ENCODE measurements at places on chromosomes 5 and 9.

GRCh38 chr9:114392749-114393112 is 4.9 kb upstream of the AKNA start:
- no peak overlapping the region for H3K4me3 ChIP-seq
- peak overlapping the region; percentile 50 for H3K27ac ChIP-seq
- peaks cover 84% of the 10 kb centered on the region for H3K4me1 ChIP-seq
- no peak for DNase-seq

DNA sequence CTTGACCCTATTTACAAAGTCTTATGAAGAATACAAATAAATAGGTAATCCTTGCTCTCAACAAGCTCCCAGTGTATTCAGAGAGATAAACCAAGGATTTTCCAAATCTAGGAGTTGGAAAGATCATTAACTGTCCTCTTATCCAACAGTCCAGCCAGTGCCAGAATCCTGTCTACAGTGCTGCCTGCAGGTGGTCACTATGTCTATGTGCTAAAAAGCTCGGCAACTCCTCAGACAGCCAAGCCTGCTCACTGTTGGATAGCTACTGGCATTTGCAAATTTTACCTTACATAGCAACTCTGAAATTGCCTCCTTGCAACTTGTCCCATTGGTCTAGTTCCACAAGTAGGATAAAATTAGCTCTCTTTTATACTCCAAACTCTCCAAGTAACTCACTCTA is 187.4 kb downstream of the DCP2 start:
- DNase-seq, result no peak
- H3K36me3 ChIP-seq, result no peaks in the 10 kb centered on the region
- peaks cover 14% of the 10 kb centered on the region for H3K27me3 ChIP-seq
- no peaks in the 10 kb centered on the region for H3K4me1 ChIP-seq

DNA sequence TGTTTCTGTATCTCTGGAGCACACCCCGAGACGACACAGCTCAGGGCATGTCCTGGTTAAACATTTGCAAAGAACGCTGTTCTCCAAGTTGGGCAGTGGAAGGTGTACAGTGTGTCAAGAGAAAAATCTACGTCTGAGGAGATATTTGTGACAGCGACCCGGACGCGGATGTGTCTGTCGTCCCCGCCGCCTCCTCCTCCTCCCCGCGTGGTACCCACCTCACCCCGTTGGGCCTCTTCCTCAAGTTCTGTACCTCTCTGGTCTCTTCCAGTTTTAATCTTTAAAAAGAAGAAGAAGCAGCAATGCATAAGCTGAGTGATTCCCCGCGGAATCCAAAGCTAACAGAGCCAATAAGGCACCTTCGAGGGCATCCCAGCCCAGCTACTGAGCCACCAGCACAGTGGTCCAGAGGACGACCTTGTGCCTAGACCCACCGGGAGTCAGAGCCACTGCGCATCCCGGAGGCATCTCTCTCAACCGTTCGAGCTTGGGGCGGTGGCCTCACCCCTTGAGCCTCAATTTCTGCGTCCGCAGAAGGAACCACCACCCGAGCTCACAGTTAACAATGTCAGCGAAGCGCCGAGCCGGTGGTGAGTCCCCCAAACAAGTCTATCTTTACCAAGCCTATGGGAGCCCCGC is 467 bp downstream of the C9orf78 start:
- H3K4me3 ChIP-seq, result peak overlapping the region; percentile 97
- H3K4me1 ChIP-seq, result peaks cover 46% of the 10 kb centered on the region
- no peaks in the 10 kb centered on the region for H3K27me3 ChIP-seq
- peak overlapping the region; percentile 99 for H3K27ac ChIP-seq
- H3K36me3 ChIP-seq, result peaks cover 37% of the 10 kb centered on the region

DNA sequence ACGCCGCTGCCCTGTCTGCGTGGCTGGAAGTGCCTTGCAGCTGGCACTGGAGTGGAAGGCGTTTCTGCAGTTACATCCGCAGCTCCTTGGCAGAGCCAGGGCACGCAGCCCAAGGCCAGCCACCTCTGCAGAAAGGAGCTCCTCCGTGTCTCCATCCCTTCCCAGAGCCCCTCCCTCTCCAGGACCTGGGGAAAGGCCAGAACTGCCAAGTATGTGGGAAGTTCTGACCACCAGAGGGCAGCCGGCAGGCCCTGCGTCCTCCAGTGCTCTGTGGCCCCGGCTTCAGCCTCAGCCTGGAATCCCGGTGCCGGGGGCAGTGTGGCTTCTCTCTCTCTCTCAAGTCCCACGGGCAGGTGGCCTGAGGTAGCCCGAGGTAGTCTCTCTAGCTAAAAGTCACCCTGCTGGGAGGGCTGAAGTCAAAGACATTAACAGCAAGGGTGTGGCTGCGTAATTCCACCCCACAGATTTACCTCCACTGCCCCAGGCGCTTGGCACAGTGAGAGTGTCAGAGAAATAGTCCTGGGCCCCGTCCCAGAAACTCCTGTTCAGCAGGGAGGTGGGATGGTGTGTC is 101.7 kb upstream of the FCN2 start:
- no peaks in the 10 kb centered on the region for H3K27me3 ChIP-seq
- no peaks in the 10 kb centered on the region for H3K4me1 ChIP-seq
- H3K27ac ChIP-seq, result no peak overlapping the region
- no peak overlapping the region for H3K4me3 ChIP-seq

- H3K4me1 ChIP-seq, result no peaks in the 10 kb centered on the region
- peaks cover 5% of the 10 kb centered on the region for H3K27me3 ChIP-seq
- H3K4me3 ChIP-seq, result no peak overlapping the region
- DNase-seq, result no peak
Measured at GRCh38 chr9:14868772-14869583, 41.2 kb downstream of the FREM1 start.

DNA sequence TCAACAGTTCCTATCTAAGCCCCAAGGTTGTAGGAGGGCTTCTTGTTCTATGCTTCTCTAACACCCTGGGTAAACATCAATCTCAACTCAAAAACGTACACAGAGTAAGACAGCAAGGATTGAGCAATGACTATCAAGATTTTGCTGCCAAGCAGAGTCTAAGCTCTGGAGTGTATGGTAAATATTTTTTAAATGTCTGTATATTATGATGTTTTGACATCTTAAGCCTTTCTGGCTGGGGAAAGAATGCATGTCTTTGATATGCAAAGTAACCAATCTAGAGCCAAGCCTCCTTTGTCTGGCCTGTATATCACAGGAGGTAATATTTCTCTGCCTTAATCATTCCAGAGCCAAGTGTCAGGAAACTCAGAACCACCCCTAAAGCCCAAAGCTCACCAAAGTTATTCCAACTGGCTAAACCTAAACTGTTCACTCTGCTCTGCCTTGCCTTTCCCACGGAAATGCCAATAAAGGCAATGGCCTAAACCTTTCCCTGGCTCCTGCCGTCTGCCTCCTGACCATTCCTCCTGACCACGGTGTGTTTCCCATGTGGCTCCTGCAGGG is 45.2 kb downstream of the YIPF5 start:
- H3K4me1 ChIP-seq, result no peaks in the 10 kb centered on the region
- DNase-seq, result no peak
- peaks cover 5% of the 10 kb centered on the region for H3K27me3 ChIP-seq
- no peaks in the 10 kb centered on the region for H3K36me3 ChIP-seq

DNA sequence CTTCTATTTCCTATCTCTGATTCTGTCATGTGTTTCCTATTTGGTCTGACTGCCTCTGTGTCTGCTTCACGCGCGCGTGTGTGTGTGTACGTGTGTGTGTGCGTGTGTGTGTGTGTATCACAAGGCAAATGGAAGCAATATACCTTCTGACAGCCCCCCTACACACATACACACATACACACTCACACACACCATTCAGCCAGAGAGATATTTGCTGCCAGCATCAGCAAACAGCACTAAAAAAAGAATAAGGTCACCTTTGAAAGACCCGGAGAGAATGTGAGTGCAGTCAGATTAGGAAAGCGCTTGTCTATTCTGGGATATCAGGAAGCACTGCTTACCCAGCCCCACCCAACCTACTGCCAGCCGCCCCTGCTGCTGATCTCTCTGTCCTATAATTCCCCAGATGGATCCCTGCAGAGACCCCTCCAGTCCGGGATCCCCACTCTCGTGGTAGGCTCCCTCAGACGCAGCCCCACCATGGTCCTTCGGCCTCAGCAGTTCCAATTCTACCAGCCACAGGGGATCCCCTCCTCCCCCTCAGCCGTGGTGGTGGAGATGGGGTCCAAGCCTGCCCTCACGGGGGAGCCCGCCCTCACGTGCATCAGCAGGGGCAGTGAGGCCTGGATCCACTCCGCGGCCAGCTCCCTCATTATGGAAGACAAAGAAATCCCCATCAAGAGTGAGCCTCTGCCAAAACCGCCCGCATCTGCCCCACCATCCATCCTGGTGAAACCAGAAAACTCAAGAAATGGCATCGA is 45.7 kb downstream of the PLAC8L1 start:
- no peak overlapping the region for H3K4me3 ChIP-seq
- H3K27me3 ChIP-seq, result peaks cover 9% of the 10 kb centered on the region
- no peaks in the 10 kb centered on the region for H3K4me1 ChIP-seq
- no peak overlapping the region for H3K27ac ChIP-seq

DNA sequence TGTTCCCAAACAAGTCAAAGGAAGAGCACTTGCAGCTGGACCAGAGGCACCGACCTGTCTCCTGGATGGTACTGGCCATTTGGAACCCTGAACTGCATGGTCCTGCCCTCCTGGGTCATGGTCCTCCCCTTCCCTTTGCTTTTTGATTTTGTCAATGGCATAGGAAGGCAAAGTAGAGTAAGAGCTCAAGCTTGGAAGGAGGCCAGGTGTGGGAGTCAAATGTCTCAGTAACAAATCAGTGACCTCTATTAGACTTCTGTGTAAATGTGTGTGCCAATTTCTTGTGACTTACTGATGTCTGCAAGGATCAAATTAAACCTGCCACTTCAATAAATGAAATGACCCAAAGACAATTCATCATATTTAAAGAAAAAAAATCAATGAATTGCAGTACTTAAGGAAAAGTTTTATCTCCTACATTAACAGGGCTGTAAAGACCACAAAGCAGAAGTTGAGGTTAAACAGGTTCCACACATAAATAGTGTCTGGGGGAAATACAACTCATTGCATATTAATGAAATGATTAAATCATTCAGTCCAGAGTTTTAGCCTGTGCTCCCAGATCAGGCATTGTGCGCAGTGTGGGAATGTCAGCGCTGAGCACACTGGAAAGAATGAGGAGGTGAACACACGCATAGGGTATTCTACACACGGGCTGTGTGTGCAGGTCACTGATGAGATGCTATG is 32.7 kb downstream of the OSMR start:
- H3K4me3 ChIP-seq, result no peak overlapping the region
- no peak overlapping the region for H3K27ac ChIP-seq
- no peaks in the 10 kb centered on the region for H3K4me1 ChIP-seq
- DNase-seq, result no peak

- H3K4me3 ChIP-seq, result peak overlapping the region; percentile 86
- DNase-seq, result peak; percentile 5
- H3K36me3 ChIP-seq, result no peaks in the 10 kb centered on the region
- no peak overlapping the region for H3K27ac ChIP-seq
- H3K27me3 ChIP-seq, result peaks cover 13% of the 10 kb centered on the region
Measured at GRCh38 chr9:124658165-124659017, 112.7 kb downstream of the NR6A1 start.

DNA sequence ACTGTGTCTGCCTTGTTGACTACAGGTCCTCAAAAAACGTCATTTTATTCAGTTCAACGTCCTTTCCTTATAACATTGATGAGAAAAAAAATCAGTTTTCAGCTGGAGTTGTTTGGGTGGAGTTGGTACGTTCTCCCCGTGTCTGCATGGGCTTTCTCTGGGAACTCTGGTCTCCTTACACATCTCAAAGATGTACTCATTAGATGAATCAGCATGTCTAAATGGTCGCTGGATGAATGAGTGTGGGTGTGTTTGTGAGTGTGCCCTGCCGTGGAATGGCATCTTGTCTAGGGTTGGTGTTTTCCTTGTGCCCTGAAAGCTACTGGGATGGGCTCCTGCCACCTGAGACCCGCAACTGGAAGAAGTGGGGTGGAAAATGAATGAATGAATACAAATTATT is 30.1 kb downstream of the EGR1 start:
- no peak overlapping the region for H3K4me3 ChIP-seq
- H3K4me1 ChIP-seq, result peaks cover 8% of the 10 kb centered on the region
- DNase-seq, result no peak
- H3K27ac ChIP-seq, result no peak overlapping the region

- peaks cover 40% of the 10 kb centered on the region for H3K4me1 ChIP-seq
- peaks cover 45% of the 10 kb centered on the region for H3K36me3 ChIP-seq
- peak overlapping the region; percentile 97 for H3K27ac ChIP-seq
- no peaks in the 10 kb centered on the region for H3K27me3 ChIP-seq
Measured at GRCh38 chr5:134554319-134555222, 29.1 kb downstream of the JADE2 start.

GRCh38 chr5:133439859-133440258 is 172.5 kb downstream of the FSTL4 start:
- DNase-seq, result no peak
- no peak overlapping the region for H3K4me3 ChIP-seq
- H3K36me3 ChIP-seq, result no peaks in the 10 kb centered on the region

DNA sequence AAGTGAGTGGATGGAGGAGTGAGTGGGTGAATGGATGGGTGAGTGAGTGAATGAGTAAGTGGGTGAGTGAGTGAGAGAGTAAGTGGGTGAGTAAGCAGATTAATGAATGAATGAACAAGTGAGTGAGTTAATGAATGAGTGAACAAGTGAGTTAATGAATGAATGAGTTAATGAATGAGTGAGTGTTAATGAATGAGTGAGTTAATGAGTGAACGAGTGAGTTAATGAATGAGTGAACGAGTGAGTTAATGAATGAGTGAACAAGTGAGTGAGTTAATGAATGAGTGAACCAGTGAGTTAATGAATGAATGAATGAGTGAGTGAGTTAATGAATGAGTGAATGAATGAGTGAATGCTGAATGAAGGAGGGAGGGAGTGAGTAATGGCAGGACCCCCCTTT is 26.4 kb downstream of the NKD2 start:
- no peak overlapping the region for H3K27ac ChIP-seq
- no peak for DNase-seq
- no peaks in the 10 kb centered on the region for H3K27me3 ChIP-seq
- no peak overlapping the region for H3K4me3 ChIP-seq
- H3K36me3 ChIP-seq, result no peaks in the 10 kb centered on the region

- no peaks in the 10 kb centered on the region for H3K36me3 ChIP-seq
- no peak for DNase-seq
- no peak overlapping the region for H3K4me3 ChIP-seq
- no peaks in the 10 kb centered on the region for H3K4me1 ChIP-seq
- no peak overlapping the region for H3K27ac ChIP-seq
Measured at GRCh38 chr9:133959966-133960567, 32.1 kb downstream of the VAV2 start.

GRCh38 chr5:123705741-123706140 is 193.8 kb downstream of the CSNK1G3 start:
- no peaks in the 10 kb centered on the region for H3K36me3 ChIP-seq
- H3K4me1 ChIP-seq, result no peaks in the 10 kb centered on the region
- no peak overlapping the region for H3K4me3 ChIP-seq
- H3K27me3 ChIP-seq, result peaks cover 2% of the 10 kb centered on the region
- no peak overlapping the region for H3K27ac ChIP-seq

GRCh38 chr9:126330536-126330935 is 3.9 kb downstream of the MVB12B start:
- no peaks in the 10 kb centered on the region for H3K36me3 ChIP-seq
- no peak for DNase-seq
- peaks cover 18% of the 10 kb centered on the region for H3K4me1 ChIP-seq

- H3K27me3 ChIP-seq, result no peaks in the 10 kb centered on the region
- DNase-seq, result no peak
- H3K36me3 ChIP-seq, result peaks cover 8% of the 10 kb centered on the region
- no peak overlapping the region for H3K4me3 ChIP-seq
- no peak overlapping the region for H3K27ac ChIP-seq
Measured at GRCh38 chr5:127068493-127069214, 4.6 kb downstream of the C5orf63 start.
